ENCODE measurements at places on chromosomes 2 and 18. TPM values are rescaled to one million over a fixed set of nuclear protein-coding genes. Genes with fewer than 3 reads are reported as not detected.
A peak's percentile ranks its signal among the peaks of the same experiment; 100 is the strongest.

DNA sequence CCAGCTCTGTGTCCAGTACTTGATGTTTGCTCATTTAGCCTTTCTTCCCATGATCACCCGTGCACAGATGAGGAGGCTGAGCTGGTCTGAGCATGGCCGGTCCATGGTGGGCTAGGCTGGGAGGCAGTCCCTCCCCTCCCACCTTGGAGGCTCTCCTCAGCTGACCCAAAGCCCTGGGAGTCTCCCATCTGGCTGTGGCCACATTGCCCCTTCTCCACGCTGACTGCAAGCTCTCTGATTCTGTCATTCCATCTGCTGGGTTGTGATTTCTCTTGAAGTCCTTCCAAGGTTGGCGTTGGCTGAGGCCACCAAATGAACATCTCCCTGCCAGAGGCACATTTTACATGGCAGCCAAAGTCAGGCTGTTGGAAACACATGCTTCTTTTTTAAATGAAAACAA, 44.0 kb downstream of the ACKR3 start:
- DNase-seq = no peak
- H3K27ac ChIP-seq = no peak overlapping the region
- H3K27me3 ChIP-seq = no peaks in the 10 kb centered on the region

- H3K36me3 ChIP-seq = no peaks in the 10 kb centered on the region
- H3K4me3 ChIP-seq = no peak overlapping the region
- H3K27me3 ChIP-seq = no peaks in the 10 kb centered on the region
- no peaks in the 10 kb centered on the region for H3K4me1 ChIP-seq
- H3K27ac ChIP-seq = no peak overlapping the region
- DNase-seq = no peak
These were observed 34.9 kb downstream of the SUCLG1 start for GRCh38 chr2:84424152-84424551.

DNA sequence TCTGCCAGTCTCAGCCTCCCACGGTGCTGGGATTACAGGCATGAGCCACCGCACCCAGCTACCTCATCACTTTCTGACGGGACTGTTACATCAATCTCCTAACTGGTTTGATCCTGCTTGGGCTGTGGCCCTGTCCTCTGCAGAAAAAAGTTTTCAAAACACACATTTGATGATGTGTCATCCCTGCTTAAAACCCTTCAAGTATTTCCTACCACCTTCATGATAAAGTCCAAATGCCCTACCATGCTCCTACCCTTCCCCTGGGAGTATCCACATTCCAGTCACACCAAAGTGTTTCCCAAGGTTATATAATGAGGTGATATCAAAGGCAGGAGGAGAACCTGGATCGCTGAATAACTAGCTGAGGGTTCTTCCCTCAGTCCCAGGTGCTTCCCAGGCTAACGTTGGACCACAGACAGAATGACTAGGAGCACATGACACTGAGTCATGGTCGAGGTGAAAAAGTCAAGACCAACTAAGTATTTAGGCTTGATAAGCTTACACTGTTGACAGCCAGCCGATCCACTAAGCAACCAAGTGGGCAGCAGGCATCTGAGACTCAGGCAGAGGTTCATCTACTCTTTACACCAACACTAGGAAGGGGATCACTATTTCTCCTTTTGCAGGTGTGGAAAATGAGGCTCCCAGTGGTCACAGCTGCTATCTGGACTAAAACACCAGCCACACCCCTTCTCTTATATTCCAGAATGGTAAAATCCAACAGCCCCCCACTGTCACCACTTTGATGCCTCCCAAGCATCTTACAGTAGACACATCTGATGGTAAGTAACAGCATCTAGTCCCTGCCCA, 31.8 kb downstream of the CYRIA start:
- no peak for DNase-seq
- H3K4me1 ChIP-seq = peaks cover 14% of the 10 kb centered on the region
- H3K4me3 ChIP-seq = no peak overlapping the region
- H3K27me3 ChIP-seq = no peaks in the 10 kb centered on the region

DNA sequence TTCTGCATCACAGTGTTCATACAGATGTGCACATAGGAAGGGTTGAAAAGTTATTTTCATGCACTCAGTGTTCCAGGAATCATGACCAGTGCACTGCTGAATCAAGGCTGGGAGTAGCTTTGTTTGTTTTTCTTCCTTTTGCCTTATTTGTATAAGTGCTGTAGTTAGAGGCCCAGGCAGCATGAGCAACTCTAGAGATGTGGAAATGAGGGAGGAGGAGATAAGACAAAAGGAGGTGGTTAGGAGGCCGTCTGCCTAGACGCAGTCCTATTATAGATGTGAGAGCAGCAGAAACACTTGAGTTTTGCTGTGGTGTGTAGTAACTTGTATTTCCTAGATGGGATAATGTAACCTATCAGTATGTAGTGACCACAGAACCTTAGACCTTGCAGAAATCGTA, 264.3 kb upstream of the RASGRP3 start:
- no peaks in the 10 kb centered on the region for H3K27me3 ChIP-seq
- no peak overlapping the region for H3K4me3 ChIP-seq
- DNase-seq = no peak
- H3K27ac ChIP-seq = no peak overlapping the region
- H3K36me3 ChIP-seq = no peaks in the 10 kb centered on the region

DNA sequence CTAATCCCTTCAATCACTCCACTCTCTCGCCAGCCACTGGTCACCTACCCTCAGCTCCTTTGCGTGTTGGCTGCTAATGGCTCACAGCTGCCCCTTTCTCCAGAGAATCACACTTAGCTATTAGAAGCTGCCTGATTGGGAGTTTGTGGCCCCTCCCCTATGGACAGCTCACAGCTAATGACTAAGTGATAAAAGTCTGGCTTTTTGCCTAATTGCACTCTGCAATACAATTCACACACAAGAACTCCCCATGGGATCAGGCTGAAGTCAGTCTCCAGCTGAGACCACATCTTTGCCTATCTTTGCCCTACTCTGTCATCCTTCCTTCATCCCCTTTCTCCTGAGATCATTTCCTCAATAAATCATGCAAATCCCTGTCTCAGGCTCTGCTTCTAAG, 701.9 kb upstream of the RAB6C start:
- no peak overlapping the region for H3K27ac ChIP-seq
- no peaks in the 10 kb centered on the region for H3K36me3 ChIP-seq
- no peaks in the 10 kb centered on the region for H3K27me3 ChIP-seq
- no peak overlapping the region for H3K4me3 ChIP-seq

DNA sequence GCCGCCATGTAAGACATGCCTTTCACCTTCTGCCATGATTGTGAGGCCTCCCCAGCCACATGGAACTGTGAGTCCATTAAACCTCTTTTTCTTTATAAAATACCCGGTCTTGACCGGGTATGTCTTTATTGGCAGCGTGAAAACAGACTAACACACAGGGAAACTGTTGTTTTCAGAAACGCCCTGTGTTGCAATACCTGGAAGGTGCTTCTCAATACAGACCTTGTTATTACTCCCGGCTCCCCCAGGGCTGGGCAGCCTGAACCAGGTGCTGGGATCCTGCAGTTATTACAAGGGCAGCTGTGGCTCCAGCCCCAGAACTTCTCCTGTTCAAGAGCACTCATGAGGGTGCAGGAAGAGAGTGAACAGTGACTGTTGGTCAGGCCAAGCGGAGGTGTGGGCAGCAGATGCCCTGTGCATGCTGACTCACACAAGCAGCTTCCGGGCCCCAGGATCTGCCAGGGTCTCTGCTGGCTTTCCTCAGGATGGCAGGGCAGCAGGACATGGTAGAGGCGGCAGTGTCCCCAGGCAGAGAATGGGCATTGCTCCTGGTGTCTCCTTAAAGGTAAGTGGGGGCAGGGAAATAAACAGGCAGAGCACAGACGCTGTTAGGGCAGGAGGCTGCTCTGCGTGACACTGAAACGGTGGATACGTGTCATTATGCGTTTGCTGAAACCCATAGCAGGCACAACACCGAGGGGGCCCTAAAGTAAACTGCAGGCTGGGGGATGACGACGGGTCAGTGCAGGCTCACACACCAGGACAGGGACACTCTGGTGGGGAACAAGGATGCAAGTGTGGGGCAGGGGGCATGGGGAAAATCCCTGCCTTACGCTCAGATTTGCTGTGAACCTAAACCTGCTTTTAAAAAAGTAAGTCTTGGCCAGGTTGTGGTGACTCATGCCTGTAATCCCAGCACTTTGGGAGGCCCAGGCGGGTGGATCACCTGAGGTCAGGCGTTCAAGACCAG, 89.1 kb downstream of the NDUFA10 start:
- no peaks in the 10 kb centered on the region for H3K27me3 ChIP-seq
- H3K27ac ChIP-seq = no peak overlapping the region
- no peak overlapping the region for H3K4me3 ChIP-seq
- H3K4me1 ChIP-seq = no peaks in the 10 kb centered on the region
- DNase-seq = peak; percentile 6

DNA sequence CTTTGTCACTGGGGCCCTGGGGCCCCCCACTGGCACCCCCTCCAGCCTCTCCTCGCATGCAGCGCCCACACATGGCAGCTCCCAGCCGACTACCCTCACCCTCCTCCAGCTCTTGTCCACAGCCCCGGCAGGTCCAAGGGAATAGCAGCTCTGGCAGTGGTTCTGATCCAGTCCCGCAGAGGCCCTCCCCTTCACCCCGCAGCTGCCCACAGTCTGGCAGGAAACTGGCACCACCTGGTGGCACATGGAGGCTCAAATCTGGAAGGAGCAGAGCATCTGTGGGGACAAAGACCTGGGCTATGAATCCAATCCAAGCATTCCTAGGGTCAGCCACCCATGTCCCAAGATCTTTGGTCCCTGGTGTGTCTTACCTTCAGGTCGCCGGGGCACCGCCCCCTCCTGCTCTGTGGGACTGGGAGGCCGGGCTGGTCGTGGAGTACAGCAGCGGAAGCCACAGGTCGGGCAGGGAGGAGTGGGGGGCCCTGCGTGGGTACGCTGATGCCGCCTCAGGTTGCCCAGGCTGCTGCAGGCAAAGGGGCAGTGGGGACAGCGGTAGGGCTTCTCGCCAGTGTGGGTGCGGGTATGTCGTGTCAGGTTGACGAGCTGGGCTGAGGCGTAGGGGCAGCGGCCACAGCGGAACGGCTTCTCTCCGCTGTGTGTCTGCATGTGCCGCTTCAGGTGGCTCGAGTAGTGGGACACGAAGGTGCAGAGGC, 2.3 kb downstream of the ZNF513 start:
- peaks cover 4% of the 10 kb centered on the region for H3K4me1 ChIP-seq
- no peak for DNase-seq
- H3K4me3 ChIP-seq = no peak overlapping the region

DNA sequence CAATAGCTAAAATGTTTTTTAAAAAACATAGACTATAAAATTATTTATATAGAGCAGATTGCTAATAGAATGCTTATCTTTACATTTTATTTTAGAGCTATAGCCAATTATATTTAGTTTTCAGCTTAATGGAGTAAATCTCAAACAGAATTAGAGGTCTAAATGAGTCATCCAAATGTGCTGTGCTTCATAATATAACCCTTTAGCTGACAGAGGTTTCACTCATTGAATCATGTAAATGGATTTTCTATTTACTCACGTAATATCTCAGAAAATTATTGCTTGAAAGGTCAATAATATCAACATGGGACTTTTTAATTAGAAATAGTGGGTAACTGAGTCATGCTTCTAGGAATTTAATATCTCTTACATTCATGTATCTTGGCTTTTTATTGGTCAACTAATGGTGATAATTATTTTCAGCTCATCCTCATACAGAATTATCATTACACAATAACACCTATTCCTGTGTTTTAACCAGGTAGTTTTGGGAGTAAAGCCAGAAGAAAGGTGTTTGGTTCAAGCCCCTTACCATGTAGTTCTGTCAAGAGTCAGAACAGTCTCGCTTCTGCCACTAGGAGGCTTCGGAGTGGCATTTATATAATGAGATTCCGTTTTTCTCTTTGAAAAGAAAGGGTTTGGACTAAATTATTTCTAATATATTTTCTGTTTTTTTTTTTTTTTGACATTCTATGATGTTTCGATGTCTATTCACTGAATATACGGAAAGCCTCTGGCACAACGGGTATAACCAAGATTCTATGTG, 217.6 kb downstream of the CDH7 start:
- H3K36me3 ChIP-seq = no peaks in the 10 kb centered on the region
- no peaks in the 10 kb centered on the region for H3K27me3 ChIP-seq
- DNase-seq = no peak
- H3K27ac ChIP-seq = no peak overlapping the region
- no peaks in the 10 kb centered on the region for H3K4me1 ChIP-seq

DNA sequence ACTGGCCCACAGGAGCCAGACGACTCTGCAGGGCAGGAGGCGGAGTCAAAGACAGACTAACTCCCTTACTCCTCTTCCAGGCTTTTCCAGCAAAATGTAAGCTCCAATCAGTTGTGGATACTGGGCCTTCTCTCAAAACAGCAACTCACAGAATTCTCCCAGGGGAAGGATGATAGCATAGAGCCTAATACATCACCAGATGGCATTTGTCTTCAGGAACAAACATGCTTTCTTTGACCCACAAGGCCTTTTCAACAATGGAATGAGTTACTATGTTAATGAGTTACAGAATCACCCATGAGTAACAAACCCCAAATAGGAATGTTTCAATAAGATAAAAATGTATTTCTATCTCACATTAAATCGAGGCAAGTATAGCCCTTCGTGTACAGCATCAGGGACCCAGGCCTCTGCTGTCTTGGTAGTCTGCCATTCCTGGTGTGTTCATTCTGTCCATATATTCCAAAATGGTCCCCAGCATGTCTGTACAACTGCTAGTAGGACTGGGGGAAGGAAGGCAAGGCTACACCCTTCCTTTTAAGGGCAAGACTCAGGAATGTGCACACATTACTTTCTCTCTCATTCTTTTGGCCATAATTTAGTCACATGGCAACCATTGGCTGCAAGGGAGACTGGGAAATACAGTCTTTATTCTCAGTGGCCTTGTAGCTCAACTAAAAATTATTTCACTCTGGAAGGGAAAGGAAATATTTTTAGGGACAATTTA, 76.4 kb downstream of the BOD1L2 start:
- no peak for DNase-seq
- H3K36me3 ChIP-seq = no peaks in the 10 kb centered on the region
- no peaks in the 10 kb centered on the region for H3K4me1 ChIP-seq
- H3K27me3 ChIP-seq = no peaks in the 10 kb centered on the region
- no peak overlapping the region for H3K27ac ChIP-seq

DNA sequence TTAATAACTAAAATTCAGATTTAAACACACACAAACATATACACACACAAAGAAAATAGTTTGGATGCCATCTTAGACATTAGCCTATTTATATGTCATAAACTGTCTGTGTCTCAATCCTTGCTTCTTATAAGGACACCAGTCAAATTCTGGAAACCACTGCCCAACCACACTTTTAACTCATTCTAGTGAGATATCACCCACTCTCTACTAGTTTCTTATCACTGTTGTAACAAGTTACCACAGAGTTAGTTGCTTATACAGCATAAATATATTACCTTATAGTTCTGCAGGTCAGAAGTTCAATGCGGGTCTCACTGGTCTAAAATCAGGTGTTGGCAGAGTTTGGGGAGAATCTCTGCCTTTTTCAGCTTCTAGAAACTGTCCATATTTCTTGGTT, 239.1 kb downstream of the MTX2 start:
- no peak overlapping the region for H3K27ac ChIP-seq
- DNase-seq = no peak
- no peaks in the 10 kb centered on the region for H3K4me1 ChIP-seq
- no peaks in the 10 kb centered on the region for H3K27me3 ChIP-seq
- no peak overlapping the region for H3K4me3 ChIP-seq
- no peaks in the 10 kb centered on the region for H3K36me3 ChIP-seq

GRCh38 chr2:84906900-84907714, 1.7 kb downstream of the TMSB10 start:
- peak overlapping the region; percentile 78 for H3K4me3 ChIP-seq
- peaks cover 5% of the 10 kb centered on the region for H3K4me1 ChIP-seq

- peaks cover 23% of the 10 kb centered on the region for H3K4me1 ChIP-seq
- peak overlapping the region; percentile 5 for H3K27ac ChIP-seq
- H3K36me3 ChIP-seq = no peaks in the 10 kb centered on the region
- H3K27me3 ChIP-seq = no peaks in the 10 kb centered on the region
These were observed 109.1 kb upstream of the CYP1B1 start for GRCh38 chr2:38185012-38185491.

Gene PSMA8
- total RNA-seq = not detected

Gene MFSD2B
- total RNA-seq = 0.15 TPM

Gene REG3A
- not detected for total RNA-seq

Gene ASXL3
- 20.5 TPM for total RNA-seq

Gene VWC2L
- not detected for total RNA-seq

Gene DNAH7
- total RNA-seq = 1.6 TPM

All from ovary (tissue), 10 donors.